ENCODE measurements at places on chromosomes 2 and 18.

DNA sequence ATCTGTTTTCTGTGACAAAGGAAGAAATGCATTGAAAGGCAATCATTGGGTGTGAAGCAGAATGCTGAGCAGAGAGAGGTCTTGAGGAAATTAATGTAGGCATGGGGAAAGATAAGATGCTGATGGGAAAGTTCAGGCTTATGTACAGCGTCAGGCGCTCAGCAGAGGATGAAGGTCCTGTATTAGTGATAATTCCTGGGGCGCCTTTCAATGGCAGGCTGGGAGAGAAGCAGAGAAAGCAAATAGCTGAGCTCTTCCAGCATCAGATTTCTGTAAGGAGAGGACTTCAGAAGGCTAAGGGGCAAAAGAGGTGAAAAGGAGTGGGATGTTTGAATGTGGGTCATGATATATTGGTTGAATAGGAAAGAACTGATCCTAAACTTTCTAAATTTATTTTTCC is 129.8 kb downstream of the HNMT start:
- no peak for DNase-seq

GRCh38 chr2:240818293-240819125 is 1.5 kb downstream of the KIF1A start:
- no peak for DNase-seq

DNA sequence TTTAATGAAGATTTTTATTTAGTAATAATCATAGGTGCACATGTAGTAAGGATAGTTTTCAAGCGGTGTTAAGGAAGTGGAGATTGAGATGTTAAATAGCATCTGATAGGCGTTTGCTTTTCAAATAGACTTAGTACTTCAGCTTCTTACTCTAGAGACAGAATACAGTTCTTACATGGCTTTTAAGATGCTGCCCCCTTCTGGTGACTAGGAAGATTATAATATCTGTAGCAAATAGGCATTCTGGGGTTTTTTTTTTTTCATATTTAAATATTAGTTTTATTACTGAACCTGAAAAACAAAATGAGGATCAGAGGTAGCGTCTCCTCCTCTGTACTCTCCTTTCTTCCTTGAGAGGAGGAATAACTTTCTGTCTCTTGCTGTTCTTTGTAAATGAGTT is 100.2 kb downstream of the AGAP1 start:
- DNase-seq, result no peak

DNA sequence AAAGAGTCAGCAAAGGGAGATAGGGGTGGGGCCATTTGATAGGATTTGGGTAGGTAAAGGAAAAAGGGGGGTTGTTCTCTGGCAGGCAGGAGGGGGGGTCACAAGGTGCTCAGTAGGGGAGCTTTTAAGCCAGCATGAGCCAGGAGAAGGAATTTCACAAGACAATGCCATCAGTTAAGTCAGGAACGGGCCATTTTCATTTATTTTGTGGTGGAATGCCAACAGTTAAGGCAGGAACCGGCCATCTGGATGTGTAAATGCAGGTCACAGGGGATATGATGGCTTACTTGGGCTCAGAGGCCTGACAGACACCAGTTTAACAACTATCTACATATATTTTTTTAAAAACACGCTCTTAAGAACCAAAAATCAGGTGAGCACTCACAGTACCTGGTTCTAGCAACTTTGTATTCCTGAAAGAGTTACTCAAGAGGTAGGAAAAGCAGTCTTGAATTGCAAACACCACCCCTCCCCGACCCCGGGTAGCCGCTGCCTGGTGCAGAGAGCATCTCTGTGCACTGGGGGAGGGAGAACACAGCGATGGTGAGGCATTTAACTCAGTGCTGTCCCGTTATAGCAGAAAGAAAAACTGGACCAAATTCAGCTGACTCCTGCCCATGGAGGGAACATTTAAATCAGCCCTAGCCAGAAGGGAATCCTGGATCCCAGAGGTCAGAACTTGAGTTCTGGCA is 414.5 kb upstream of the KLHL29 start:
- DNase-seq, result no peak

DNA sequence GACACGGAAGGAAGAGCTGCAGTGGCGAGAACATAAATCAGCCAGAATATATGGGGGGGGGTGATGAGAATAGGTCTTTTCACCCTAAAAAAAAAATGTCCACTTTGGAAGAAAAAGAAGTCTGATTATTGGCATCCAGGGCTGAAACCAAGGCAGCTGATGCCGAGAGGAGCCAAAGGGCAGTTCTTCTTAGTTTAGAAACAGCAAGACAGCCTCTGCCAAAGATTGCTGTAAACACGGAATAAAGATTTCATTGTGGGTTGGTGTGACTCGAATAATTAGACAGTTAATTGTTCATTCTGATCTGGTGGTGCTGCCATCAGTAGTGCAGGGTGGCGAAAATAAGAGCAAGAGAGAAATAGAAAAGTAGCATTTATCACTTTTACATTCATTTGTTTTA is 3.5 kb downstream of the CDH20 start:
- DNase-seq, result no peak

DNA sequence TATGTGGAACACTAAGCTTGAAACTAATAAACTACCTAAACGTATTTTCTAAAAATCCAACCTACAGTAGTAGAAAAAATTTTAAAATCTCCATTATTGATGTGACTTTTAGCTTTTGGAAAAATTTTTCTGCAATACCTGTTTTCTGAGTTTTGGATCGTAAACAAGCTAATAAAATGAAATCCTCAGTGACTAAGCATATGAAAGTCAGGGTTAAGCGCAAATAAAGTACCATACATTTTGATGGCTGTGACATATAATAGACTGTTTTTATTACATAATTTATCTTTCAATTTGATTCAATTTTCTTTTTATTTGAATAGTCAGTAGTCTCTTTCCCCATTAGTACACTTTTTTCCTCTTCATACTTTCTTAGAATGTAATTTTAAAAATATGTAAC is 683.6 kb downstream of the NUP35 start:
- no peak for DNase-seq

- DNase-seq, result no peak
Observed at GRCh38 chr2:120489023-120489422, 143.1 kb downstream of the INHBB start.

GRCh38 chr2:61620244-61621159 is 82.3 kb upstream of the XPO1 start:
- no peak for DNase-seq

GRCh38 chr18:74396171-74397169 is 60.6 kb downstream of the DIPK1C start:
- no peak for DNase-seq

DNA sequence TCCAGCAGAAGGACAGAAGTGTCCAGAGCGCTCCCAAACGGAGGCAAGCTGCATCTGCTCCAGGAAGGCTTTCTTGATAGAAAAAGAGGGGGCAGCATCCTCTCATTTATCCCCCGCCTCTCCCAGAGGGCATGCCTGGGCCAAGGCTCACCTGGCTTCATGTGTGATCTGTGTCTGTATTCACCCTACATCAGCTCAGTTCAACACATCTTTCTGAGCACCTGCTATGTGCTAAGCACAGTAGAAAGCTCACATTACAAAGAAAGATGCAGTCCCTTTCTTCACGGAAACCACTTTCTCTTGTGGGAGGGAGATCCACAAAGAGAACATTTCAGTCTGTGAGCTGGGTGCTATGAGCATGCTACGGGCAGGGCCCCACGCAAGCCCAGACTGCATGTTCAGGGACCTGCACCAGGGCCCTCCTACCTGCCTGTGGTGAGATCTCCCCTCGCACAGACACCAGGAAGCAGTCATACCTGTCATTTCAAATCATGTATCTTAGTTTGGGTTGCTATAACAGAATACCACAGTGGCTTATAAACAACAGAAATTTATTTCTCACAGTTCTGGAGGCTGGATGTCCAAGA is 90.7 kb downstream of the PDCL3 start:
- no peak for DNase-seq

GRCh38 chr2:123688231-123688940 is 336.7 kb upstream of the CNTNAP5 start:
- DNase-seq, result no peak

DNA sequence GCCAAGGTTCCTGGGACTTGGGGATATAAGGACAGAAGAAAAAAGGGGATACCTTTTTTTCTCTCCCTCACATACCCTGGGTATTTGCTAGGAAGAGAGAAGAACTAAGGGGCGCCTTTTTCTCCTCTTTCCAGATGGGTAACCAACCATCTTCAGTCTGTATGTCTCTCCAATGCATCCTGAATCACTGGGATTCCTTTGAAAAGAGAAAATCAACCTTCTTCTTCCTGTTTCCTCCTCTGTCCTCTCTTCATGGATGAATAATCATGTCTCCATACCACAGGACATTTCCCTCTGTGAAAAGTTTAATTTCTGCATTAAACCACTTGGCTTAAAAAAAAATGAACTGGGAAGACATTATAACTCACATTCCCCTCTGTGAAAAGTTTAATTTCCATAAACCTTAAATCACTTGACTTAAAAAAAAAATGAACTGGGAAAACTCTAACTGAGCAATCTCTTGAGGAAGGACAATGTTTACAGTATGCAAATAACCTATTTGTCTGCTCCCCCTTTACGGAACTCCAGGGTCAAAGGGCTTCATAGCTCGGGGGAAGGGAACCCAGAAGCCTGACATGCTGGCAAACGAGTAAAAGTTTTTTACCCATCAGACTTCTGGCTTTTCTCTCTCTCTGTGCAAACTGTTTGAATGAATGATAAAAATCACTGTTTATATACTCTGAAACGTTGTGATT is 56.7 kb upstream of the FAM98A start:
- no peak for DNase-seq

DNA sequence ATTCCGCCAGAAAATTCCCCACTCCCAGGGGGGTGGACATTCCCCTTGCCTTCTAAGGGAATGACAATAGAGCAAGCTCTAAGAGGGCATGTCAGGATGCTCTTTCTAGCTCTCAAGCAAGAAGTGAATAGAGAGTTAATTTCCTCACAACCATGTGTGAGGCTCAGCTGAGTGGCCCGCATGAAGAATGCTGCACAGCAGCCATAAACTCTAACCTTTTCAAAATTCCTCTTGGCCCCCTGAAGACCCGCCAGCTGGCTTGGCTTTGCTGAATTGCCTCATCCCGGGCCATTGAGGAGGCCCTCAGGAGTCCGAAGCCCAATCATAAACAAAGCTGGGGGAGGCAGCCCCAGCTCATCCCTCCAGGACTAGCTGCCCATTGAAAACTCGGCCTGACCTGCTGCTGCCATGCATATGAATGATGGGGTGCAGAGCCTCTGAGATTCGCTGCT is 38.2 kb downstream of the NRP2 start:
- DNase-seq, result no peak

- DNase-seq, result no peak
Observed at GRCh38 chr18:48454261-48454757, 45.1 kb upstream of the ZBTB7C start.

GRCh38 chr2:58762176-58762781 is 521.2 kb upstream of the FANCL start:
- DNase-seq, result no peak

DNA sequence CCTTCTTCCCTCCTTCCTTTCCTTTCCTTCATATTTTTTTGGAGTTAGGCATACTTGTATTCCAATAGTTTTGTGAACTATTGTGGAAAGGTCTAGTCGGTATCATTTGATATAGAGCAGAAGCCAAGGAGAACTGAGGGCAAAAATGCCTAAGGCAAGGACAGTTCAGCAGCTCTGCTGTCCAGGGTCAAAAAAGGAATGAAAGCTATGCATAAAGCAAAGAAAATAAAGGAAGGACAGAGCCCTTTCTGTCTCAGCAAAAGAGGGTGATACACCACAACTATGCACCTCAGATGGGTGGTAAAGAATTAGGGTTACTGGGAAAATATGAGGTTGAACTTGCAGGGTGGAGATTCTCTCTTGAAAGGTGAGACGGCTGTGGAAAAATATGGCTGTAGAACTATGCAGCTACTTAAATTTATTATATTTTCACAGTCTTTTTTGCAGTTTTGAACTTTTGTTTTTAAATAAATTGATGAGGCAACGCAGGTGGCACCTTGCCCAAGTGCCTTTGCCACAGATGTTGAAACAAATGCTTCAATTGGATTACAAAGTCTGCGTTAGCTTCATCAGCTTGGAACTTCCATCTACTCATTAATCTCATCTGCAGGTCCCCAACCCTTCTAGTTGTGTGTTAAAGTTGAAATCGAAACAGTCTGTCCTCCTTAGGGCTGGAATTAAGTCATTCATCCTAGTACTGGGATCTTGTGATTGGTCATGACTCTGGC is 20.8 kb downstream of the LHCGR start:
- no peak for DNase-seq

GRCh38 chr2:161625996-161626395 is 1.8 kb downstream of the SLC4A10 start:
- no peak for DNase-seq

GRCh38 chr2:2269426-2269825 is 61.6 kb downstream of the MYT1L start:
- no peak for DNase-seq

DNA sequence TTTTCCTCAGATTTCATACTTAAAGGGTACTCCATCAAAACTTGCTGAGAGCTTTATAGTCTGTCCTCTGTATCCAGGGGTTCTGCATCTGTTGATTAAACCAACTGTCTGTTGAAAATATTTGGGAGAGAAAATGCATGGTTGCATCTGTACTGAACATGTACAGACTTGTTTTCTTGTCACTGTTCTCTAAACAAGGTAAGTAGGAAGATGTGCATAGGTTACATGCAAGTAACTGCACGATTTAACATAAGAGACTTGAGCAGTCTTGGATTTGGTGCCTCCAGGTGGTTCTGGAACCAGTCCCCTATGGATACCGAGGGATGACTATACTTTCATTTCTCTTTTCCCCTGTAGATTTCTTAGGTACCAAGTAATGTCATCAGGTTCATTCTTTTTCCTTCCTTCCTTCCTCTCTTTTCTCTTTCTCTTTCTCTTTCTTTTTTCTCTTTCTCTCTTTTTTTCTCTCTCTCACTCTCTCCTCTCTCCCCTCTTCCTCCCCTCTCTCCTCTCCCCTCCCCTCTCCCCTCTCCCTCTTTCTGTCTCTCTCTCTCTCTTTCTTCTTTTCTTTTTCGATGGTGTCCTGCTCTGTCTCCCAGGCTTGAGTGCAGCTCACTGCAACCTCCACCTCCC is 23.2 kb downstream of the ADNP2 start:
- no peak for DNase-seq

- DNase-seq, result no peak
Observed at GRCh38 chr2:197399887-197400540, 34.8 kb downstream of the SF3B1 start.

DNA sequence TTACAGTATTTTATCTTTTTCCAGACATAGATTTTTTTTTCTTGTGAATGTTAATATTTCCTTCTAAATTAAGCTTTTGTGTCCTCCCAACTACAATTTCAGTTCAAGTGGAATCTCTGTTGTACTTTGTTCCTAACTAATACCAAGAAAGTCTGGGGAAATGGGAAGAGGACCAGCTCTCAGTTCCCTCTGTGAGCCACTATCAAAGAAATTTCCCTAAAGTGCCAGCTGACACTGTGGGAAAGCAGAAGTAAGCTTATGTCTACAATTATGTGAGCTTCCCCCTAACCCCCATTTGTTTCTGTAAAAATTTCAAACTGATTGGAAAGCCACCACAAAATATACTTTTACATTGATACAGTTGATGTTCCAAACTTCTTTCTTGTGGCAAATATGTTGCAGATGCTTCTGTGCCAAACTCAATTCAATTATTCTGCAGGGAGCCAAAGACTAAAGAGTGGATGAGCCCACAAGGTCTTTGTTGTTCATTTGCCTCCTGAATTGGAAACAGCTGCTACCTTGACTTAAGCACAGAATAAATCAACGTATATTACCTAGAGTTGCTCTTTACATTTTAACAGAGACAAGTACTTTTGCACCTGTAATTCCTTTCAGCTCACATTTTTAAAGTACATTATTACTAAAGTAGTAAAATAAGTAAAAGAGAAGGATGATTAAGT is 306.6 kb downstream of the PTH2R start:
- no peak for DNase-seq

- no peak for DNase-seq
Observed at GRCh38 chr2:145284551-145284950, 764.6 kb upstream of the ZEB2 start.

GRCh38 chr2:719734-720133 is 42.5 kb upstream of the TMEM18 start:
- no peak for DNase-seq
